MCF 10A (cell line): ENCODE measurements at places on chromosomes 3 and 15. TPM values are rescaled to one million over a fixed set of nuclear protein-coding genes. Genes with fewer than 3 reads are reported as not detected.

The RNU5B-1 gene
- total RNA-seq = not detected in 2 replicates

- peak overlapping the region; percentile 76 for H3K4me3 ChIP-seq
- peaks cover 24% of the 10 kb centered on the region for H3K4me1 ChIP-seq
- peak overlapping the region; percentile 3 for H3K27ac ChIP-seq
- peak; percentile 9 for DNase-seq
- H3K27me3 ChIP-seq = no peaks in the 10 kb centered on the region
Observed at GRCh38 chr15:76310475-76311099, 682 bp downstream of the ETFA start.

GRCh38 chr15:49301562-49301961 is 121.5 kb upstream of the FGF7 start:
- peaks cover 15% of the 10 kb centered on the region for H3K36me3 ChIP-seq
- H3K4me3 ChIP-seq = no peak overlapping the region
- no peaks in the 10 kb centered on the region for H3K27me3 ChIP-seq
- no peak overlapping the region for H3K27ac ChIP-seq
- no peaks in the 10 kb centered on the region for H3K4me1 ChIP-seq
- DNase-seq = no peak

DNA sequence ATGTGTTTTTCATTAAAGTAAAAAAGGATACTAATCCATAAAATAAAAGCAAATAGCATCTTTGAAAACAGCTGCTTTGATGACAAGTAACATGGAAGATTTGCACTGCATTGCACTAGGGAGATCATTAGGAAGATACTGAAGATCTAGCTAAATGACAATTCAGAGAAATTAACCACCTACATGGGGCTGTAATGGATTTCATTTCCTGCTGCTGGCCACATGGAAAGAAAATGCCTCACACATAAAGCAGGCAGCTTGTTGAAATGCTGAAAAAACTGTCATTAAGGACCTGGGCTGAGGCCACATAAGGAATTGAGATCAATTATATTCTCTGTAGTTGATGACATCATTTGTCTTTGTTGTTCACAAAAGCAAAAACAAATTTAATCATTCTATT is 94.1 kb downstream of the PYDC2 start:
- no peak for DNase-seq
- H3K4me1 ChIP-seq = no peaks in the 10 kb centered on the region
- no peaks in the 10 kb centered on the region for H3K27me3 ChIP-seq
- no peak overlapping the region for H3K27ac ChIP-seq
- no peaks in the 10 kb centered on the region for H3K36me3 ChIP-seq
- H3K4me3 ChIP-seq = no peak overlapping the region

The DGKG gene
- total RNA-seq = not detected in 2 replicates

GRCh38 chr3:39449796-39450195 is 17.7 kb upstream of the MOBP start:
- H3K4me3 ChIP-seq = no peak overlapping the region
- no peak overlapping the region for H3K27ac ChIP-seq
- H3K36me3 ChIP-seq = no peaks in the 10 kb centered on the region
- H3K4me1 ChIP-seq = peaks cover 7% of the 10 kb centered on the region
- DNase-seq = no peak

DNA sequence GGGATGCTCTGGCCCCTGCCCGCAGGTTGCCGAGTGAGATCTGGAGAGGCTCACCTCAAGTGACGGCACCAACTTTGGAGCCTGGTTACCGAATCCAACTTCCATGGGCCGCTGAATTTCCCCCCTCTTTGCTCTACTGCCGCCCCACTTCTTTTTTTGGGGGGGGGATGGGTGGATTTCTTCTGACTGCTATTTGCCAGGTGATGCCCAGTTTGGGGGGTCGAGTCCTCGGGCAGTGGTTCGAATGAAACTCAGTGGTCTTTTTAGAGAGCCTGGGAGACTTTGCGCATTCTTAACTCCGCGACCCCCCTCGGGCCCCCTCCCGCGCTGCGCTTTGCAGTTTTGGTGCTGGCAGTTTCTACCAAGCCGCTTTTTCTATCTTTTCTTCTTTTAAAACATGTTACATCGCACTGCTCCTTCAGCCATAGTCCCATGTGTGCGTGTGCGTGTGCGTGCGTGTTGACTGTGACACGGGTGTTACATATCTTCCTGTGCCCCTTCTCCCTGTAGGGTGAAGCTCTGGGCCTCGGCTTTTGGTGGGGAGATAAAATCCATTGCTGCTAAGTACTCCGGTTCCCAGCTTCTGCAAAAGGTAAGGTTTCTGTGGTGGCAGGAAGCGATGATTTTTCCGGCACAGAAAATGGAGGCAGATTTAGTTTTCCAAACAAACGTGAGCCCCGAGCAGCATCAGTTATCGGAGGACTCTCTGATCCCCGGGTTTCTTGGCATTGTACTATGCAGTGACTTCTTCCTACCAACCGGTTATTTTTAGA is 837 bp downstream of the CACNA2D3 start:
- peaks cover 5% of the 10 kb centered on the region for H3K4me1 ChIP-seq
- DNase-seq = no peak
- H3K4me3 ChIP-seq = peak overlapping the region; percentile 25

- peaks cover 93% of the 10 kb centered on the region for H3K27me3 ChIP-seq
- peaks cover 6% of the 10 kb centered on the region for H3K4me1 ChIP-seq
- no peaks in the 10 kb centered on the region for H3K36me3 ChIP-seq
- DNase-seq = no peak
Observed at GRCh38 chr15:69653306-69653705, 200.7 kb downstream of the RPLP1 start.

- H3K36me3 ChIP-seq = peaks cover 17% of the 10 kb centered on the region
- no peaks in the 10 kb centered on the region for H3K27me3 ChIP-seq
Observed at GRCh38 chr3:105367406-105368213, 901 bp downstream of the ALCAM start.

GRCh38 chr3:57006179-57006657 is 54.2 kb upstream of the SPATA12 start:
- peaks cover 19% of the 10 kb centered on the region for H3K4me1 ChIP-seq
- H3K27me3 ChIP-seq = no peaks in the 10 kb centered on the region
- no peak for DNase-seq
- no peak overlapping the region for H3K4me3 ChIP-seq
- no peaks in the 10 kb centered on the region for H3K36me3 ChIP-seq

DNA sequence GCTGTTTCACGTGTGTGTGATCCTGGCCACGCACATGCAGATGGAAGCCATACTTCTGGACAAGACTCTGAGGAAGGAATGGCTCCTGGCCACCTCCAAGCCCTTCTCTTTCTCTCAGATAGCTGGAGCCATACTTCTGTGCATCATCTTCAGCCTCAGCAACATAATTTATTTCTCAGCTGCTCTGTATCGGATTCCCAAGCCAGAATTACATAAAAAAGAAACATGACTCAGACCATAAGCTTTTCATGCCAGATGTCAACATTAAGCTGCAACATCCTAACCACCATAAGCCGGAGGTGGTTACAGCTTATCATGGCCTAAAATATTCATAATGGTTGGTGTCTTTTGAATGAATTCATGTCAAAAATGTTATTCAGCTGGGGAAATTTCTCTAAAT is 10.6 kb upstream of the KIF23 start:
- peak; percentile 65 for DNase-seq
- H3K4me1 ChIP-seq = peaks cover 10% of the 10 kb centered on the region
- no peak overlapping the region for H3K4me3 ChIP-seq
- H3K27ac ChIP-seq = no peak overlapping the region
- peaks cover 10% of the 10 kb centered on the region for H3K36me3 ChIP-seq
- H3K27me3 ChIP-seq = no peaks in the 10 kb centered on the region

GRCh38 chr3:126267976-126268615 is 87.7 kb upstream of the ALDH1L1 start:
- H3K27ac ChIP-seq = peak overlapping the region; percentile 90
- peaks cover 58% of the 10 kb centered on the region for H3K4me1 ChIP-seq
- DNase-seq = no peak
- no peaks in the 10 kb centered on the region for H3K36me3 ChIP-seq
- peak overlapping the region; percentile 71 for H3K4me3 ChIP-seq
- H3K27me3 ChIP-seq = no peaks in the 10 kb centered on the region

The RAD51 gene
- 6.1 and 7.1 TPM in 2 replicates for total RNA-seq
